HT1080 (cell line): ENCODE measurements at places on chromosomes 2 and 18. TPM values are rescaled to one million over a fixed set of nuclear protein-coding genes. Genes with fewer than 3 reads are reported as not detected.
A peak's percentile ranks its signal among the peaks of the same experiment; 100 is the strongest.

HOXD13 gene
- 2.6 and 3.2 TPM in 2 replicates for total RNA-seq

ACADL gene
- total RNA-seq, result not detected in 2 replicates

HJURP gene
- 89.0 and 101 TPM in 2 replicates for total RNA-seq

KLHL29 gene
- 6.0 and 6.8 TPM in 2 replicates for total RNA-seq

SERPINB10 gene
- total RNA-seq, result not detected in 2 replicates

ADAM23 gene
- total RNA-seq, result 3.2 and 3.6 TPM in 2 replicates

DNA sequence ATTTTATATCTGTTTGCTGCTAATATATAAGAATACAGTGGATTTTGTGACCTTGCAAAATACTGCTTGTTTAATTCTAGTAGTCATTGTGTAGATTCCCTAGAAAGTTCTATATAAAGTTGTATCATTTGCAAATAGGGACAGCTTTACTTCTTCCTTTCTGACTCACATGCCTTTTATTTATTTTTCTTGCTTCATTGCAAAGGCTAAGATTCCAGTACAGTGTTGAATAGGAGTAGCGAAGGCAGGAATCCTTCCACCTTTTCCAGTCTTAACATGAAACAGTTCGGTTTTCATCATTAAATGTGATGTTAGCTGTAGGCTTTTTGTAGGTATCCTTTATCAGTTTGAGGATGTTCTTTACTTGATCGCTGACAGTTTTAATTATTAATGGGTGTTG is 58.1 kb downstream of the DGKD start:
- no peak for DNase-seq

DNA sequence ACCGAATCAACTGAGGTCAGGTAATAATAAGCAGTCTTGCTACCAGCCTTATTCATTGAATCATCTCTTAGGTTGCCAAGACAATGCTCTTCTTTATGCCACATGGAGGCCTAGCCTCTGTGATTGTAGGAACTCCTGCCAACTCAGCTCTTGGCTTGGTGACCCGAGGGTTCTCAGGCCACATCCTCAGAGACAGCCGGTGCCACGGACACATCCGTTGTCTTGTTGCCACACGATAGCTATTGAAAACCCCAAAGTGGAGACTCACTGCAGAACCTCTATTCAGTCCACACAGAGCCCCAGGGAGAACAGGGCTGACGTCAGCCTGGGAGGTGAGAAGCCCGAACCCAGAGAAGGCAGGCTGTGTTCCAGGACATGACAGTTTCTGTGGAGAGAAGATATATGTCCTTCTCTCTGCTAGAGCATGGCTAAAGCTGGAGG is 53.5 kb upstream of the TGFA start:
- peak; percentile 78 for DNase-seq

- no peak for DNase-seq
Observed at GRCh38 chr18:4351005-4351404, 104.1 kb downstream of the DLGAP1 start.

DNA sequence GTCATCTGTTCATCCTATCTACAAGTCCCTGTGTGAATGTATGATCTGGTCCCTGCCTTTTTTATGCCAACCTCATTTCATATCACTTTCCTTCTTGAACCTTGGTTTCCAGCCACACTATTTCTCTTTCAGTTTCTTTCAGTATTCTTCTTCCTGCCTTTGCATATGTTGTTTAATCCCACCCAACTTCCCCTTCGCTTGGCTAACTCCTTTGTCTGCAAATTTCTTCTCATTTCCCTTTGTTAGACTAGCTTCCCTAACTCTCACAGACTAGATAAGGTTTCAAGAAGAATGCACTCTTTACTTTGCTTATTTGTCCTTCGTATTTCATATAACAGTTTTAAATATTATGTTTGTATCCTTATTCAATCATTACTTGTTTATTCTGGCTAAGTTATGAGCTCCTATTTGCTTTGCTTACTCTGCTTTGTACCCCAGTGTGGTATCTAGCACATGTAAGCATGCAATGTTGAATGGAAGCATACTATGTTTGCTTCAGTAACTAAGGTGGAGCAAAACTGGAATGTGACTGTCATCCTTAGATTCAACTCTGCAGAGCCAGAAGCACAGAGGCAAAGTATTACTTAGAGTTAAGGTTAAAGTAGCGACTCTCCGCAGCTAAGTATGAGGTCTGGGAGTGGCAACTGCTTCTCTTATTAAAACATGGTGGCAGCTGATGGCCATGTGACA is 681.3 kb downstream of the CPS1 start:
- DNase-seq, result no peak

DNA sequence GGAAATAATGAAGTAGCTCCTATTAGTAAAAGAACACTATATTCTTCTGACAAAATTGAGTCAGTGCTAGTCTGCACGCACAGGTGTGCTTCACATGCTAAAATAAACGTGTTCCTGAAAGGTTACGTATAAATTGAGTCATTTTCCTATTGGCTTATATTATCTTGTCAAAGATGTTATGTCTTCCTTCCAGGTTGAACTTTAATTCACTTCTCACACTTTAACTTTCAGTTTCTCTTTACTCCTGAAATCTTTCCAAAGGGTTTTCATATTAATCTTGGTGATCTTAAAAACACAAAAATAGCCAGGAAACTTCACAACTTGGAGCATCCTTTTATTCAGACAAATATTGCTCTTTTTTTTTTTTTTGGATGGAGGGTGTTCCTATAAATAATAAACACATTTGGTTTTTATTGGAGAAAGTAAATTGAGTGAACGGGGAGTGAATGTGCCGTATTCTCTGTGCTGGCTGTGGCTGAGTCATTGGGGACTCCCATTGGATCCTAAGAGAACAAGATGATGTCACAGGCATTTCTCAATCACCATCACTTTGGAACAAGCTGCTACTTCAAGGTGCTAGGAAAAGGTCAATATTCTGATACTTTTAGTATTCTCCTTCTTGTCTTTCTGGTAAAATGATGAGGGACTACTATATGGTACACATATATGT is 150.2 kb upstream of the SPATS2L start:
- peak; percentile 75 for DNase-seq

GRCh38 chr2:173118395-173118794 is 42.7 kb downstream of the MAP3K20 start:
- no peak for DNase-seq

DNA sequence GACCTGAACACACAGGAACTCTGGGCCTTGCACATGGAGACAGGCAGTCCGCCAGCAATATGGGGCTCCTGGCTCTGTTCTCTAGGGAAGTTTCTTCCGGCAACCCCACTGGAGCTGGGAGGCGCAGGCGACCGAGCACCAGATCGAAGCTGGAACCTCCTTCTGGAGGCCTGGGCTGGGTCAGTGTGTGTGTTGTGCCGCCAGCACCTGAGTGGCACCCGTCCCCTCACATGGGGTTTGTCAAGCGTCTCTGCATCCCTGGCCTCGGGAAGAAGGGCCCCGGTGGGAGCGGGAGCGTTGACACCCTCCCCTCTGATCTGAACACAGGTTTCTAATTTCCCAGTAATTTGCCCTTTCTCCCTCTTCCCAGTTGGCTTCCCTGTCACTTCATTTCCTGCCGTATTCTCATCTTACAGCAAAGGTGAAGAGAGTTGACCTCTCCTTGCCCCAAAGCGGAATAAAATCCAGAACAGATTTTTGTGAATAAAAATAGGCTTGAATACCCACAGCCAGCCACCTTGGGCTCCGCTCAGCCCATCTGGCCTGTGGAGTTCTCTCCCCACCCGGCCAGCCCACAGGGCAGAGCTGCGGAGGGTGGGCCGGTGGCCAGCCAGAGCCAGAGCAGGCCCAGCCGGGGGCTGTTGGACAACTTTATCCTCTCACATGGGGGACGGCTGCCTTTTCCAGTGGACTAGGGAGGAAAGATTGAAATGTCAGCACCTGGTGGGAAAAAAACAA is 85.9 kb downstream of the APOB start:
- no peak for DNase-seq

GRCh38 chr18:33802955-33803354 is 224.9 kb downstream of the ASXL3 start:
- no peak for DNase-seq

- DNase-seq, result no peak
Observed at GRCh38 chr2:23621616-23622015, 236.6 kb downstream of the KLHL29 start.

DNA sequence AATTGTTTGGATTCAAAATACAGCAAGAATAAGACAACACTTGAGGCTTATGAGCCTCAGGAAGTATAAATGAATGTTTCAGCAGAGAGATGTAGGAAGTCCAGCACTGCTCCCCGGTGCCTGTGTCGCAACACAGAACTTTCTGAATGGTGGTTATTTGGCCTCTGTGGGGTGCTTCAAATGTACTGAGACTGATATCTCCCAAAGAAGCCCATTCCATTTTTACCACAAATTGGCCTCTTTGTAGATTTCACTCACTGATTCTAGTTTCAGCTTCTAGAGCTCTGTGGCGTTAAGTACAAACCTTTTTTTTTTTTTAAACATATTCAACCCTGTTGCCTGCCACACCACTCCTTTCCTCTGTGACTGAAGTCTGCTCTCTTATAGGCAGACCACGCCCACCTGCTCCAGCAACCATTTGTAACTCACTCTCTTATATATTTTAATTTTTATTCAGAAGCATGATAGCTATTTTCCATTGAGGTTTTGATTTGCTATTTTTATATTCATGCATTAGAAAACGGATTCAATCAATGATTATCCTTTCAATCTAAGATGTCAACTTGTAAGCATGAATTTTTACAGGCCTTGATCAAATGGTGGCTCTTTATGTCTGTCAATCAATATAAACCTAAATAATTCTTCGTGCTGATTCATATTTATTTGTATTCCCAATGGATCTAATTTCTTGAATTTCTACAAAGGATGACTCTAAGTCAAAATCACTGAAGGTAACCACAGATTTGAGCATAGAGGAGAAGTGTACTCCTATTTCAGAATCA is 277.1 kb upstream of the CCDC68 start:
- no peak for DNase-seq

DNA sequence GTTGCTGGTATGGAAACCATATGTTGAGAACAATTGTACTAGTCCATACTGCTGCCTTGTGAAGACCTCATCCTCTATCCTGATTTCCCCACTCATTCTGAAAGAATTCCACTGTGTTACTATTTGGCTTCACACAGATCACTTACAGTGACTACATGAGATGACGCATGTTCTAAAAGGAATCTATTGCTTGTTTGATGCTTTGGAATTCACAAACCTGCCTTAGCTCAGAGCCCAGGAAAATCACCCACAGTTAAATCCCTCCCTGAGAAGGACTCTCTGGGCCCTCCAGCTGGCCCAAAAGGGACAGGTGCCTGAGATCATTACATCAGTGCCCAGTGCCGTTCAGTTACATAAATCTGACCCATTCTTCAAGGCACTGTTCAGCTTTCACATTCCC is 45.3 kb downstream of the KLHL29 start:
- peak; percentile 94 for DNase-seq
